ENCODE measurements at places on chromosomes 6 and 20.
A peak's percentile ranks its signal among the peaks of the same experiment; 100 is the strongest.

DNA sequence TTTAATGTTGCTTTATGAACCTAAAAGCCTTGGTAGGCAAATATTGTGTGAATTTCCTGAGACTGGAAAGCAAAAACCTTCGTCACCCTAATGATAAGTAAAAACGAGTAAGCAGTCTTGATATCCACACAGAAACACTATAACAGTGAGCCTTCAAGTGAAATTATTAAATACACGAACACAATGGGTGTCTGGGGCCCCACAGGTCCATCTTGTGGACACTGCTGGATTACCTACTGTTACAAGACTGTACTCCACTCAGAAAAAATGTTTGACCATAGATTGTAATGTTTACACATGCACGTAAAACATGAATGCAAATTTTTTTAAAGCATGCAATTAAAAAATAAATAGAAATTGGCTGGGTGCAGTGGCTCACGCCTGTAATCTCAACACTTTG lies 466.9 kb downstream of the CD83 start:
- DNase-seq = no peak

DNA sequence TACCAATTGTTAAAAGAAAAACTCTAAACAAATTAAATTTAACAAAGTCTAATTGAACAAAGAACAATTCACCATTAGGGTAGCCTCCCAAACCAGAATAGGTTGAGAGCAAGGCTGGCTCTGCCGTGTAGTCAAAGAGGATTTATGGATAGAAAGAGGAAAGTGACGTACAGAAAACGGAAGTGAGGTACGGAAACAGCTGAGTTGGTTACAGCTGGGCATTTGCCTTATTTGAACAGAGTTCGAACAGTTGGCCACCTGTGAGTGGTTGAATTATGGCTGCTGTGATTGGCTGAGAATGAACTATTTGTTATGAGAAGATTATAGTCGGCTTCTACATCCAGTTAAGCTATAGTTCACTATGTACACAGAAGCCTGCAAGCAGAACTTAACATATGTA lies 18.5 kb upstream of the ISM1 start:
- peak; percentile 6 for DNase-seq

DNA sequence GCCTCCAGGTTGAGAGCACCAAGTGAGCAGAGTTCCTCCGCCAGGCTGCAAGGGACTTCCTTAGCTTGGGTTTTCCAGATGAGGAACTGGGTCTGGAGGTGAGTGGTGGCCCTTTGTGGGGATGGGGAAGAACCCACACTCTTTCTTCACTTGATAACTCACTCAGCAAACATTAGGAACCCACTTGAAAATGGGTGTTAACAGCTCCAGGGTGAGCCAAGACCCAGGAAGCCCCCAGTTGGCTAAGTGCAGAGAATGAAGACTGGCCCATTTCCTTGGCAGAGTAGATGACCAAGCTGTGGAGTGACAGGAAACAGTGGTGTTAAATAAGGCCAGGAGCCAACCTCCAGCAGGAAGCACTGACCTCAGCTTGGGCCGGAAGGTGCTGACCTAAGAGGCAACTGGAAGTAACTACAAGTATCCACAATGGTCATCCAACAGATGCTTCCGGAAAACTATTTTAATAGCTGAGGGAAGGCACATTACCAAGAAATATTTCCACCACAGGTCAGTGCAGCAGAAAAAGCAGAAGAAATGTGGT lies 22.7 kb downstream of the MRPL14 start:
- DNase-seq = peak; percentile 48

- no peak for DNase-seq
Measured at GRCh38 chr6:152981219-152981618, 1.6 kb downstream of the FBXO5 start.

- no peak for DNase-seq
Measured at GRCh38 chr6:1620504-1621069, 10.9 kb downstream of the FOXC1 start.

Measured in suppressor macrophage (primary cell).